Activated CD4-positive, alpha-beta T cell treated with anti-CD3 and anti-CD28 coated beads, Interleukin-2, amount 10 ng/mL, durations not matched to agents 24 days and 14 days (primary cell): ENCODE measurements at places on chromosomes 1 and 21. TPM values are rescaled to one million over a fixed set of nuclear protein-coding genes. Genes with fewer than 3 reads are reported as not detected.
A peak's percentile ranks its signal among the peaks of the same experiment; 100 is the strongest.

DNA sequence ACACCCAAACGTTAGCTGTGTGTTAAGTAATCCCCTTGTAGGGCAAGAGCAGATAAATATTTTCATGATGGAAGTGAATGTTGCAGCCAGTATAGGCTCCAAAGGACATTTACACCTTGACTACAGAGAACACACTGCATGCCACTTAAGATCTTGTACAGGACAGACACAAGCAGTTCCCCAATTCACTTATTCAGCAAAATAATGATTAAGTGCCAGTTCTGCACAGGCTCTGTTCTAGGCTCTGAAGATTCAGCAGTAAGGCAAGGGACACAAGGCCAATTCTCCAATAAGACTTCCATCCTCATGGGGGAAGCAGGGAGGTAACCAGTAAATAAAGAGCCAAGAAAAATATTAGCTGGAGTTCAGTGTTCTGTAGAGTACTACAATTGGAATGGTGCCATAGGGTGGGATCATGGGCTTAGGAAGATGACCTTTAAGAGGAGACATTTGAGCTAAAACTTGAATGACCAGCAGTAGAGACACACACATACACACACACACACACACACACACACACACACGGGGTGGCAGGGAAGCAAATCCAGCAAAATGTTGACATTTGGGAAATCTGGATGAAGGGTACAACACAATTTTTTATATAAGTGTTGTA, 199.9 kb upstream of the JUN start:
- H3K36me3 ChIP-seq, result no peaks in the 10 kb centered on the region
- no peak overlapping the region for H3K4me3 ChIP-seq
- H3K4me1 ChIP-seq, result peaks cover 33% of the 10 kb centered on the region
- no peak overlapping the region for H3K27ac ChIP-seq
- no peaks in the 10 kb centered on the region for H3K27me3 ChIP-seq

GRCh38 chr1:9294405-9294773, 1.7 kb downstream of the SPSB1 start:
- peak; percentile 69 for DNase-seq
- H3K4me3 ChIP-seq, result no peak overlapping the region
- peaks cover 12% of the 10 kb centered on the region for H3K36me3 ChIP-seq
- peaks cover 2% of the 10 kb centered on the region for H3K27me3 ChIP-seq

DNA sequence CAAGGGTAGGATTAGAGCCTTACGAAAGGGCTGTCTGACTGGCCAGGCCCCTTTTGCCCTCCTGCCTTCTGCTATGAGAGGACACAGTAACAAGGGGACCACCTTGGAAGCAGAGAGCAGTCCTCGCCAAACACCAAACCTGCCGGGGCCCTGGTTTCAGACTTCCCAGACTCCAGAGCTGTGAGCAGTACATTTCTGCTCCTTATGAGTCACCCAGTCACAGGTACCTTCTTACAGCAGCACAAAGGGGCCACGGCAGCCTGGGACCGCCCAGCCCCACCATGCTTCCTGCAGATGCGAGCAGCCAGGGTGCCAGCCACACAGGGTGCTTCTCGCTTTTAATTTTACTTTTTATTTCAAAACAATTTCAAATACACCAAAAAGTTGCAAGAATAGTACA, 17.2 kb upstream of the POFUT2 start:
- no peak overlapping the region for H3K4me3 ChIP-seq
- DNase-seq, result no peak
- H3K27ac ChIP-seq, result no peak overlapping the region
- H3K4me1 ChIP-seq, result peaks cover 8% of the 10 kb centered on the region
- H3K27me3 ChIP-seq, result no peaks in the 10 kb centered on the region
- H3K36me3 ChIP-seq, result no peaks in the 10 kb centered on the region

- H3K4me3 ChIP-seq, result no peak overlapping the region
- H3K4me1 ChIP-seq, result no peaks in the 10 kb centered on the region
- no peaks in the 10 kb centered on the region for H3K36me3 ChIP-seq
- DNase-seq, result no peak
- H3K27me3 ChIP-seq, result peaks cover 2% of the 10 kb centered on the region
- H3K27ac ChIP-seq, result no peak overlapping the region
Measured at GRCh38 chr1:175273376-175274031, 80.9 kb upstream of the KIAA0040 start.

DNA sequence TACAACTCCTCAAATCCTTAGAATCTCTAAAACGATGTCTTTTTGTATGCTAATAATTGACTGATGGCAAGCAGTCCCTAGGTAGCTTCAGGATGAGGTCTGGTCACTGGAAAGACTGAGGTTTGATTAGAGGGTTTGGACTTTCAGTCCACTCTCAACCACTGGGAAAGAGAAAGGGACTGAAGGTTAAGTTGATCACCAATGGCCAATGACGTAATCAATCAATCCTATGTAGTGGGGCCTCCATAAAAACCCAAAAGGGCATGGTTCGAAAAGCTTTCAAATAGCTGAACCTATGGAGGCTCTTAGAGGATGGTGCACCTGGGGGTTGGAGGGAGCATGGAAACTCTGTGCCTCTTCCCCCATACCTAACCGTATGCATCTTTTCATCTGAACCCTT, 39.6 kb upstream of the DNASE2B start:
- no peaks in the 10 kb centered on the region for H3K36me3 ChIP-seq
- H3K27me3 ChIP-seq, result no peaks in the 10 kb centered on the region
- no peak for DNase-seq
- no peak overlapping the region for H3K4me3 ChIP-seq
- no peaks in the 10 kb centered on the region for H3K4me1 ChIP-seq

DNA sequence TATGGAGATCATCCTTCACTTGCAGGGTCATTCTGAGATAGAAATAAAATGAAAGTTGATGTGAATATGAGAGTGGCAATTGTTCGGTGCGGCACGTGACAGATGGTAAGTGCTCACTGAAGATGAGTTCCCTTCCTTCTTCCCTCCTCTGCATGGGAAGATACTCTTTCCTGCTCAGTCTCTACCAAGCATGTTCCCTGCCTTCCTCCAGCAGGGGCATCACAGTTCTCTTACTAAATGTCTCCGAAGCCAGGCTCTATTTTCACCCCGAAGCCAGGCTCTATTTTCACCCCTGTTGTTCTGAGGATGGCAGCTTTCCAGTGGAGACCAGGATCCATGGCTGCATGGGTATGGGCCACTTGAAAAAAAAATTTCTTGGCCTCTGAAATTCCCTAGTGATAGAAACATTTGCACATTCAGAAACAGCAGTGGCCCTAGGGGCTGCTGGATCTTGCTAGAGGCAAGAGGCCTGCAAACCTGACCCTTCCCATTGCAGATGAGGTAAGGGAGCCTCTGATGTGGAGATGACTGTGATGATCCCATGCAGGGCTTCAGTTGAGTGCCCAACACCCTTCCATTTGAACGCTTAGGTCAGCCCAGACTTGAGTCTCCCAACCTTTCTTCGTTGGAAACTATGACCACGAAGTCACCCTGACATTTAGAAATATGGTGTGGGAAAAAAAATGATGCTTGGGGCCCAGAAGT, 123.7 kb upstream of the HMGB4 start:
- no peak overlapping the region for H3K4me3 ChIP-seq
- no peak for DNase-seq
- H3K4me1 ChIP-seq, result no peaks in the 10 kb centered on the region

DNA sequence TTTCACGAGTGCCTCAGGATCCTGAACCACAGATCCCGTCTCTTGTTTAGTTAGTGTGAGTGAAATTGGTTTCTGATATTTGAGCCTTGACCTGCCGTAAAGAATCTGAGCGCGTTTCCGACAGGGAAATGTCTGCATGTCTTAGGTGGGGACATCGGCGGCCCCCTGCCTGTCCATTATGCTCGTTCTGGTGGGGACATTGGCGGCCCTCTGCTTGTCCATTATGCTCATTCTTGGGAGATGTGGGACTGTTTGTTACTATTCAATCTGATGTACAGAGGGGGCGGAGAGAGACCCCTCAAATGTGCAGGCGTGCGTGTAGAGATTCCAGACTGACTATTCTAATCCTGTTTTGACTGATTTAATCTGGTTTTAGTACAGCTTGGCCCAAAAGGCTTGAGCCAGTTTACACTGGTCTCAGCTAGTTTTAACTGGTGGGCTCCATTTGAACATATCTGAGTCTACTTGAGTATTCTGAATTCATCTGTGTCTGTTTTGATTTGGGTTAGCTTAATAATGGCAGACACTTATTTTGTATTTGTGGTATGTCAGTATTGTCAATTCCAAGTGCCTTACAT, 6.6 kb upstream of the TINAGL1 start:
- H3K27me3 ChIP-seq, result peaks cover 15% of the 10 kb centered on the region
- no peaks in the 10 kb centered on the region for H3K4me1 ChIP-seq
- H3K27ac ChIP-seq, result no peak overlapping the region
- H3K36me3 ChIP-seq, result no peaks in the 10 kb centered on the region

GRCh38 chr21:28770867-28771661, 221.6 kb downstream of the LTN1 start:
- peaks cover 37% of the 10 kb centered on the region for H3K4me1 ChIP-seq
- no peaks in the 10 kb centered on the region for H3K27me3 ChIP-seq
- DNase-seq, result no peak
- H3K4me3 ChIP-seq, result no peak overlapping the region

- H3K4me3 ChIP-seq, result no peak overlapping the region
- H3K4me1 ChIP-seq, result peaks cover 5% of the 10 kb centered on the region
- H3K27me3 ChIP-seq, result peaks cover 59% of the 10 kb centered on the region
- no peak for DNase-seq
- H3K36me3 ChIP-seq, result no peaks in the 10 kb centered on the region
Measured at GRCh38 chr1:200895801-200896530, 1.3 kb downstream of the INAVA start.

DNA sequence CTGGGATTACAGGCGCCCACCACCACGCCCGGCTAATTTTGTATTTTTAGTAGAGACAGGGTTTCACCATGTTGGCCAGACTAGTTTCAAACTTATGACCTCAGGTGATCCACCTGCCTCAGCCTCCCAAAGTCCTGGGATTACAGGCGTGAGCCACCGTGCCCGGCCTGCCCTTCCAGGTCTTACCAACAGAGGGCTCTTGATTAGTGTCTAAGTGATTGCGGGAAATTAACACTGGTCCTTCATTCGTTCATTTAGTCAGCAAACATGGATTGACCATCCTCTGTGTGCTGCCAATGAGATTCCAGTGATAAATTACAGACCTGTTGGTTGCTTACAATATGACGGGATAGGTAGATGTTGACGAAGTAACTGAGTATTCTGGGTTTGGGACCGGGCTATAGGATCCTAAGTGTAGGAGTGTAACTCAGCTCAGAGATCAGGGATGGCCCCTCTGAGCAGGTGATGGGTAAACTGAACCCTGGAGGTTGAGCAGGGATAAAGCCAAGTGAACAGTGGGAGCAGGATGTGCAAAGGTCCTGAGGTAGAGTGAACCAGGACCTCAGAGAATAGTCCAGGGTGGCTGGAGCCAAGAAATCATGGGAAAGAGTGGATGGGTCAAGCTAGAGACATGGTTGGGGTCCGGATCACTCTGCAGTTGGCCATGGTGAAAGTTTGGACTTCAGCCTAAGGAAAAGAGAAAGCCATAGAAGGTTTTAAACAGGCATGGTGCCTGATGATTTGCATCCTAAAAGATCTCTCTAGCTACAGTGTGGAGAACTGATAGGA, 171.2 kb downstream of the KAZN start:
- DNase-seq, result no peak
- H3K36me3 ChIP-seq, result no peaks in the 10 kb centered on the region
- no peak overlapping the region for H3K27ac ChIP-seq
- no peaks in the 10 kb centered on the region for H3K27me3 ChIP-seq
- no peak overlapping the region for H3K4me3 ChIP-seq

DNA sequence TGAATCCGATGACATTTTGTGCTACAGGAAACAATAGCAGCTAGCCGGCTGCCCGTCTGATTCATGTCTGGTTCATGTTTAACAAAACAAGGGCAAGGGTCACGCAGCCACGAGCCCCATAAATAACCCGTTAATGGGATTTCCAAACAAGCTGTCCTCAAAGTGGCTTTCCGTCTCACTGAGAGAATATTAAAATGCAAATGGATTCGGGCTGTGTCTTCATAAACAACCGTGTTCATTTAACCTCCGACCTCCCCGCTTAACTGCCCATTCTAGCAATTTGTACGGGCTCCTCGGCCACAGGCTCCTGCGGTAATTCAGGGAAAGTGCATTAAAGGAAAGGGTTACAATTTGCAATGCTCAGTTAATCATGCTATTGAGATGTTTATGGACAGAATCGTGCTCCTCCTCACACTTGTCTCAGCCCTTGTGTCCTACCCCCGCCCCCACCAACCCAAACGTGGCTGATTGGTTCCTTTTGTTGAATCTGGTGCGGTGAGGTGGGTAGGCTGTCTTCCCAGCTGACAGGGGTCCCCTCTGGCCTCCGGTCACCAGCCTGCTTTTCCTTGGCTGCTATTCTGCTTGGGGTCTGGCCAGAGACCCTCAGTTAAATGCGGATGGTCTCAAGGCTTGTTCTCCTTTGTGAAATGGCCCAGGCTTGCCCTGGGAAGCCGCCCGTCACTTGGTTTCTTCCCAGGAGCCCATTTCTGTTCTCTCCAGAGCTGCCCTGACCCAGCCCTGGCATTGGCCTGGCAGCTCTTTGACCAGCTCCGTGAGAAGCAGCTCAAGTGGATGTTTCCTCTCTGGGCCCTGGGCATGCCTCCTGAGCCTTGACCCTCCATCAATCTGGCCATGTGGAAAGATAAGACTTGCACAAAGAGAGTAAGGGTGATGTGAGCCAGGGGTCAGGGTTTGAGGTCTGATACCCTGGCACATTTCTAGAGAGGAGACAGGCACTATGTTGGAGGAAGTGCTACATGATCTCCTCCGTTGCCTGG, 200.7 kb upstream of the POU3F1 start:
- H3K27ac ChIP-seq, result no peak overlapping the region
- peaks cover 5% of the 10 kb centered on the region for H3K27me3 ChIP-seq
- no peak overlapping the region for H3K4me3 ChIP-seq
- H3K36me3 ChIP-seq, result no peaks in the 10 kb centered on the region

DNA sequence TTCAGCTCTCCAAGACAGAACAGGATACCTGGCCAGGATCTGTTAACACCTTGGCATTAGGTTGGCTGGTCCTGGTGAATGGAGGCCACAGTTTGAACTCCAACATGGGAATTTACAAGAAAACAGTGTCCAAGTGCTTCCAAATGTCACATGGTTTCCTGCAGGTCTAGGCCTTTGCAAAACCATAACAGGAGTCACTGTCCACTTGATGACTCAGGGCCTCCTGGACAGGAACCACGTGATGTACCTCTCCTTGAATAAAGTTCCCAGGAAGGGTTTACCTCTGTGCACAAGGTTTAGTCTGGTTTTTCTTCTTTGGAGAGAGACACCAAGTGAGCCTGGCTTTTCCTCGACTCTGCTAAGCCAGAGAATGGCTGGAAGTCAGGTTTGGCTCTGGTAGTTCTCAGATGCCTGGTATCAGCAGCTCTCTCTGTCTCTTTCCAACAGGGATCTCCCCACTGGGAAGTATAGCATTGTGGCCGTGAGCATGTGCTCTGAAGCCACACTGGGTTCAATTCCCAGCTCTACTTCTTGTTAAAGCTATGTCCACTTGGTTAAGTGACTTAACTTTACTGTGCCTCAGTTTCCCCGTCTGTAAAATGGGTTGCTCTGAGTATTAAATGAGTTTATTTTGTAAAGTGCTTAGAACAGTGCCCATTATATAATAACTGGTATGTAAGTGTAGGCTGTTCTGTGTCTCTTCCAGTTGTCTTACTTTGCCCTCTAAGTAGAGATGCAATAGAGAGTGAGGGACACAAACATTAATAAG, 27.3 kb upstream of the TMEM61 start:
- H3K4me1 ChIP-seq, result peaks cover 10% of the 10 kb centered on the region
- H3K36me3 ChIP-seq, result no peaks in the 10 kb centered on the region
- H3K27me3 ChIP-seq, result peaks cover 4% of the 10 kb centered on the region

CELA2B gene
- total RNA-seq, result not detected in 2 replicates

NBPF10 gene
- total RNA-seq, result 3.2 TPM in 2 replicates

VASH2 gene
- 0.54 and 0.84 TPM in 2 replicates for total RNA-seq

LPAR3 gene
- total RNA-seq, result 0.19 and 0.21 TPM in 2 replicates

C2CD4D gene
- total RNA-seq, result 0.86 and 1.5 TPM in 2 replicates

CACNA1S gene
- total RNA-seq, result not detected in 2 replicates

TMEM222 gene
- total RNA-seq, result 39.6 and 41.4 TPM in 2 replicates
